Left ventricle myocardium inferior (tissue), 1 donor: ENCODE measurements at places on chromosomes 16 and 17.

DNA sequence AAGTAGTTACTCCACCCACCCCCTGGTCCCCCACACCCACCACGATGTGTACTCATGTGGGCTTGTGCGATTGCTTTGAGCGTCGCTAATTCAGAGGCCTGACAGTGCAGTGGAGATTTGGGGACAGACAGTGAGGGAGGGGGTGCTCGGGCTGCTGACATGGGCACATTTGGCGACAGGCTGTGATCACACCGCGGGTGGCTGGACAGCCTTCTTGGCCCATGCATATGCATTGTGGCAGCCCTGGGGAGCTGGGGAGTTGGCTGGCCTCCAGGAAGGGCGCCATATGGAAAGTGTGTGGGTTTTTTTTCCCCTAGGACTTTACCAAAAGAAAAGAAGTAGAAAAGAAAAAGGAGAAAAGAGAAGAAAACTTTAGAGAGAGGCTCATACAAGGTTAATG, 275.5 kb upstream of the N4BP1 start:
- no peak overlapping the region for H3K4me3 ChIP-seq
- H3K27me3 ChIP-seq = peaks cover 54% of the 10 kb centered on the region
- H3K36me3 ChIP-seq = no peaks in the 10 kb centered on the region
- DNase-seq = no peak
- H3K4me1 ChIP-seq = no peaks in the 10 kb centered on the region
- no peak overlapping the region for H3K27ac ChIP-seq

GRCh38 chr17:77320485-77321256, 179.9 kb downstream of the SEC14L1 start:
- no peaks in the 10 kb centered on the region for H3K36me3 ChIP-seq
- DNase-seq = no peak
- peak overlapping the region; percentile 91 for H3K27ac ChIP-seq

GRCh38 chr17:58327363-58328194, 1.0 kb downstream of the TSPOAP1 start:
- no peak overlapping the region for H3K4me3 ChIP-seq
- no peak overlapping the region for H3K27ac ChIP-seq

- H3K4me3 ChIP-seq = peak overlapping the region; percentile 93
- DNase-seq = peak; percentile 75
- H3K36me3 ChIP-seq = no peaks in the 10 kb centered on the region
- peaks cover 67% of the 10 kb centered on the region for H3K4me1 ChIP-seq
- no peaks in the 10 kb centered on the region for H3K27me3 ChIP-seq
Observed at GRCh38 chr16:85553436-85554113, 59.5 kb upstream of the GSE1 start.
